ENCODE measurements at places on chromosomes 2 and 18.

GRCh38 chr2:208245746-208246145, 9.1 kb downstream of the IDH1 start:
- H3K4me3 ChIP-seq = no peak overlapping the region
- no peak for DNase-seq
- H3K36me3 ChIP-seq = peaks cover 93% of the 10 kb centered on the region
- H3K27ac ChIP-seq = no peak overlapping the region

DNA sequence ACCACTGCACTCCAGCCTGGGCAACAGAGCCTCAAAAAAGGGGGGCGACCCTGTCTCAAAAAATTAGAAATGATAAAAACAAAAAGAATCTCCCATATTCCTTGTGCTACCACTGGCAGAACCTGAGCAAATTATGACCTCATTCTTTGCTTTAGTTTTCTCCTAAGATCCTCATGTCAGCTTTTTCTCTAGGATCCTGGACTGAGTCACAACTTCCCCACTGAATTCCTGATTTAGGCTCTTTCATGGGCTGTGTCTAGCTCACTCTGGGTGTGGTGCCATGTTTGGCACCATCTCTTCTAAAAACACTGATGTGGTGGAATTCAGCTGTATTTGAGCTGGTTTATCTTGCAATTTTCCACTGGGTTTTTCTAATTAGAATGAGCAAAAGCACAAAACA, 37.1 kb downstream of the EXOC6B start:
- DNase-seq = no peak
- no peaks in the 10 kb centered on the region for H3K4me1 ChIP-seq
- H3K27me3 ChIP-seq = no peaks in the 10 kb centered on the region
- no peak overlapping the region for H3K27ac ChIP-seq

DNA sequence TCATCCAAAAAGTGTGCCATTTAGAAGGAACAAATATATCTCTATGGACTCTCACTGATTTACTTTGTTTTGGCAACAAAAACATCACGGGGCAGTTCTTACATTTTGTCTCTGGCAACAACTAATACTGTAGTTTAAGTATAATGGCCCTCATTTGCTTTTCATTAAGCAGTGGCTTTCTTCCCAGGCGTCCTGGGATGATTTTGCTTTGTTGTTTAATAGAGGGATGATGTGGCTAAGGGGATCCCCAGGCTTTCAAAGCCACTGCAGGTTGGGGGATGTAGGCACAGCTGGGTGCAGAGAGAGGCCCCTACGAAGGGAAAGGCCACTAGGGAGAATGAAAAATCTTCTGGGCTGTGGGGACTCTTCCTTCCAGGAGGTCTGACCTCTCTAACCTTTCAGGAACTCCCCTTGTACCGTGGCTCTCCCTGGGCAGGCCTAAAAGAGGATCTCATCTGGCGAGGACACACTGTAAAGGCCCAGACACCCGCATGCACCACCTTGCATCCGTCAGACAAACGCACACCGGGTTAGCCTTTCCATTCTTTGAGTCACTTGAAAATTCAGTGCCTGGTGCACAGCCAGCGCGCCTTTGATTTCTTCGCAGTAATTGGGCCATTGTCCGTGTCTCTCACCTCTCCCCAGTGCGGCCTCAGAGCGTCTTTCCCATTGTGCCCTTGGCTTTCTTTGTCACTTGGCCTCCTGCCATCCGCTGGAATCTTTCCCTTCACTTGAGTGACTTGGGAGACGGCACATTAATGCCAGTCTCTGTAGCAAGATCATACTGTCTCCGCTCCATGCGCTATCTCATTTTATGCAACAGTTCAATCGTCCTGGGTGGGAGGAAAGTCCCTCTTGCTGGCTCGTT, 40.3 kb upstream of the AFF3 start:
- H3K27ac ChIP-seq = no peak overlapping the region
- H3K4me3 ChIP-seq = peak overlapping the region; percentile 22
- peaks cover 83% of the 10 kb centered on the region for H3K27me3 ChIP-seq
- peak; percentile 16 for DNase-seq

DNA sequence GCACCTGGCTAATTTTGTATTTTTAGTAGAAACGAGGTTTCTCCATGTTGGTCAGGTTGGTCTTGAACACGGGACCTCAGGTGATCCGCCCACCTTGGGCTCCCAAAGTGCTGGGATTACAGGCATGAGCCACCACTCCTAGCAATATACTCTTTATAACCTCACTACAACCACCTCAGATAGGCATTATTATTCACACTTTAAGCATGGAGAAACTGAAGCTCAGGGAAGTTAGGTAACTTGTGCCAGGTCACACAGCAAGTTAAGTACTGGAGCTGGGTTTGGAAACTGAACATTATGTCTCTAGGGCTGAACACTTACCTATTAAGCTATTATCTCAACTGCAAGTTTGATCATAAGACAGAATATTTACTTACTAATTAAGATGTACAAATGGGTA, 42.6 kb upstream of the ACTR2 start:
- H3K36me3 ChIP-seq = no peaks in the 10 kb centered on the region
- H3K4me3 ChIP-seq = no peak overlapping the region
- H3K27me3 ChIP-seq = peaks cover 12% of the 10 kb centered on the region
- DNase-seq = no peak
- H3K27ac ChIP-seq = no peak overlapping the region
- H3K4me1 ChIP-seq = peaks cover 6% of the 10 kb centered on the region

GRCh38 chr2:160612266-160612856, 118.8 kb upstream of the RBMS1 start:
- peaks cover 17% of the 10 kb centered on the region for H3K4me1 ChIP-seq
- no peak for DNase-seq
- H3K27me3 ChIP-seq = no peaks in the 10 kb centered on the region
- H3K36me3 ChIP-seq = no peaks in the 10 kb centered on the region
- no peak overlapping the region for H3K4me3 ChIP-seq
- no peak overlapping the region for H3K27ac ChIP-seq

GRCh38 chr2:68236876-68237275, 15.5 kb downstream of the PPP3R1 start:
- no peak overlapping the region for H3K4me3 ChIP-seq
- no peak for DNase-seq
- no peak overlapping the region for H3K27ac ChIP-seq
- no peaks in the 10 kb centered on the region for H3K36me3 ChIP-seq

DNA sequence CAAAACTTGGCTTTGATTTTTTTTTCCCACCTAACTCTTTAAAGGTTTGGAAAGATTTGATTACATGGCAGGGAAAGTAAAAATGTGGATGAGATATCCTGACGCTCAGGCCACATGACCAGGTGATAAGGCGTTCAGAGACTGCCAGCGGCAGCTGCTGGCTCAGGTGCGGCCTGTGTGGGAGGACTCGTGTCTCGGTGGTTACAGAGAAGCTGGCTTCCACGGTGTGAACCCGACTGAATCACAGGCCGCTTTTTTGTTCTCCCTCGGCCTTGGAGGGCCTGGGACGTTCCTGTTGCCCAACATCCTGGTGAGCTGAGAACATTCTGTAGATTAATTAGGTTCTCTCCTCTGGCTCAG, 124.2 kb upstream of the ZNF516 start:
- no peaks in the 10 kb centered on the region for H3K36me3 ChIP-seq
- H3K27me3 ChIP-seq = peaks cover 39% of the 10 kb centered on the region
- peak overlapping the region; percentile 67 for H3K27ac ChIP-seq
- peak overlapping the region; percentile 66 for H3K4me3 ChIP-seq

- no peak for DNase-seq
- H3K4me3 ChIP-seq = no peak overlapping the region
- peaks cover 4% of the 10 kb centered on the region for H3K36me3 ChIP-seq
Measured at GRCh38 chr18:24185805-24186204, 46.9 kb downstream of the CABYR start.

- no peak overlapping the region for H3K27ac ChIP-seq
- no peaks in the 10 kb centered on the region for H3K27me3 ChIP-seq
- H3K4me1 ChIP-seq = peaks cover 7% of the 10 kb centered on the region
Measured at GRCh38 chr2:128346291-128347170, 27.9 kb upstream of the HS6ST1 start.

- H3K4me1 ChIP-seq = peaks cover 2% of the 10 kb centered on the region
- H3K27me3 ChIP-seq = no peaks in the 10 kb centered on the region
- no peak overlapping the region for H3K4me3 ChIP-seq
- no peak overlapping the region for H3K27ac ChIP-seq
- H3K36me3 ChIP-seq = peaks cover 16% of the 10 kb centered on the region
- DNase-seq = no peak
Measured at GRCh38 chr2:112301171-112301584, 25.8 kb downstream of the ZC3H6 start.

- H3K4me1 ChIP-seq = peaks cover 12% of the 10 kb centered on the region
- peaks cover 46% of the 10 kb centered on the region for H3K36me3 ChIP-seq
- H3K27ac ChIP-seq = peak overlapping the region; percentile 97
Measured at GRCh38 chr2:219230059-219230540, 494 bp downstream of the ANKZF1 start.

GRCh38 chr2:232523682-232524597, 2.0 kb upstream of the CHRND start:
- no peaks in the 10 kb centered on the region for H3K36me3 ChIP-seq
- H3K4me3 ChIP-seq = peak overlapping the region; percentile 52
- H3K27ac ChIP-seq = no peak overlapping the region
- H3K27me3 ChIP-seq = peaks cover 52% of the 10 kb centered on the region

DNA sequence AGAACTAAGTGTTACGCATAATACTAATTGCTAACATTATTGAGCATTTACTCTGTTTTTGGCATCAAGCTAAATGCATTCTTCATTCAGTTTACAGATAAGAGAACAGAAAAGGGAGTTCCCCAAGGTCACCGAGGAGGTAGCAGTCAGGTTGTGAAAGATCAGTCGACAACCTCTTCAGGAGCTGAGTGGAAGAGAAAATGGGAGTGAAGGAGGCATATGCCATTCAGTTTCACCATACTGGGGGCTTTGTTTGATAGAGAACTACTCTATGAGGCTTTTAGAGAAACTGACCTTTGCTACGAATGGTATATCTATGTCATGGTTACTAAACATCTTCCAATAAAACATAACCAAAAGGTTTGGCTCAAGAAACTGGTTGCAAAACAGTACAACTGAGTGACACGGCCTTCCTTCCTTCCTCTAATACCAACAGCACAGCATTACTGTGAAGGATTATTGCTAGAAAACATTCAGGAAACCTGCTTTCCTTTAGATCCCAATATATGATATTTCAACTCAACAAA, 112.1 kb downstream of the RBMS1 start:
- no peaks in the 10 kb centered on the region for H3K36me3 ChIP-seq
- peaks cover 75% of the 10 kb centered on the region for H3K4me1 ChIP-seq
- no peak for DNase-seq
- H3K27me3 ChIP-seq = no peaks in the 10 kb centered on the region
- H3K4me3 ChIP-seq = no peak overlapping the region

DNA sequence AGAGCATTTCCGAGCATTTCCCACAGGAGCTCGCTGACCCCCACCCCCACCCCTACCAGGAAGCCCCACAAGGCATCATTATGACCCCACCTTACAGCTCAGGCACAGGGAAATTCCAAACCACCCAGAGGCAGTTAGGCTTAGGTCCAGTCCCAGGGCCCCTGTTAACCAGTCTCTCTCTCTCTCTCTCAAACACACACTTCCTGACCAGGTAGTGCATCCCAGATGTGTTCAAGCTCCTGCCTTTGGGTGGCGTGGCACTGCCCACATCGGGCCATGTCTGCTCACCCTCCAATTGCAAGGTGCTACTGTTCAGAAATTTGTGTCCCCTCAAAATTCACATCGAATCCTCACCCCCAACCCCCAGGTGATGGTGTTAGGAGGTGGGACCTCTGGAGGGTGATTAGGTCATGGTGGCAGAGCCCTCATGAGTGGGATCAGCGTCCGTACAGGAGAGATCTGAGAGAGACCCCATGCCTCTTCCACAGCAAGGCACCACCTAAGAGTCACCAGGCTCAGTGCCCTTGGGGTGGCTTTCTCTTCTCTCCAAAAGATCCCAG, 8.8 kb downstream of the COPS9 start:
- no peak overlapping the region for H3K4me3 ChIP-seq
- no peaks in the 10 kb centered on the region for H3K27me3 ChIP-seq
- H3K36me3 ChIP-seq = peaks cover 46% of the 10 kb centered on the region
- no peak overlapping the region for H3K27ac ChIP-seq
- H3K4me1 ChIP-seq = no peaks in the 10 kb centered on the region

DNA sequence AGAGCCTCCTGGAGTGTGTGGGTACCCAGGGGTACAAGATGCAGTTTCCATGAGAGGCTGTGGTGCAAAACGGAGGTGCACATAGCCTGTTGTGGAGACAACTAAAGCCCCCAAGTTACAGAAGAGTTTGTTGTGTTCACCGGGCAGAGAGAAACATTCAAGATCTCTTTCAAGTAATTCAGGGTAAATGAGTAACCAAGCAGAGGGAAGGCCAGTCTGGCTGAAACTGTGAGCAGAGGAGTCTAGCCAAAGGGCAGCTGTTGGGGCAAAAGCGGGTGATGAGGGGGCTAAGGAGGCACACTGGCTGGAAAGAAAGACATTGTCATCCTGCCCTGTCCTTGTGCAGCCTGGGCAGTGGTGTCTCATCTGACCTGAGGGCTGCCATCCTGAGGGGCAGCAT, 52.0 kb downstream of the CXCR4 start:
- H3K4me1 ChIP-seq = peaks cover 6% of the 10 kb centered on the region
- no peak for DNase-seq
- H3K36me3 ChIP-seq = peaks cover 4% of the 10 kb centered on the region
- H3K27ac ChIP-seq = no peak overlapping the region
- H3K27me3 ChIP-seq = no peaks in the 10 kb centered on the region

DNA sequence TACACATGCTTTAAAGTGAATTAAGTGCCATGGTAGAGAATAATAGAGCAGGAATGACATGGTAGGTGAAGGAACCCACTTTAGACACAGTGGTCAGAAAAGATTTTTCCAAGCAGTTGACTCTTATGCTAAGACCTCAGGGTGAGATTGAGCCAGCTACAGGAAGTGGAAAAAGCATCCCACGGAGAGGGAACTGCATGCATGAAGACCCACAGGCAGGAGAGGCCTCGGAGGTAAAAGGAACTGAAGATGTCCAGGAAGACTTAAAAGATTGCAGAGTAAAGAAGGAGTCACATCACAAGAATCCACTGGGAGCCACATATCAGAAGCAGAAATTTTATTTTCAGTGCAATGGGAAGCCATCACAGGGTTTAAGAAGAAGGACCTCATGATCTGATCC, 499.2 kb upstream of the FAM98A start:
- no peaks in the 10 kb centered on the region for H3K36me3 ChIP-seq
- no peak overlapping the region for H3K27ac ChIP-seq
- H3K27me3 ChIP-seq = no peaks in the 10 kb centered on the region
- H3K4me1 ChIP-seq = peaks cover 8% of the 10 kb centered on the region

GRCh38 chr2:36384454-36384853, 28.9 kb downstream of the CRIM1 start:
- H3K27ac ChIP-seq = 0 out of 2 replicates have a peak overlapping the region, but pooled peaks have one; percentile 20
- no peaks in the 10 kb centered on the region for H3K27me3 ChIP-seq
- H3K4me3 ChIP-seq = no peak overlapping the region
- DNase-seq = no peak
- H3K4me1 ChIP-seq = peaks cover 88% of the 10 kb centered on the region

DNA sequence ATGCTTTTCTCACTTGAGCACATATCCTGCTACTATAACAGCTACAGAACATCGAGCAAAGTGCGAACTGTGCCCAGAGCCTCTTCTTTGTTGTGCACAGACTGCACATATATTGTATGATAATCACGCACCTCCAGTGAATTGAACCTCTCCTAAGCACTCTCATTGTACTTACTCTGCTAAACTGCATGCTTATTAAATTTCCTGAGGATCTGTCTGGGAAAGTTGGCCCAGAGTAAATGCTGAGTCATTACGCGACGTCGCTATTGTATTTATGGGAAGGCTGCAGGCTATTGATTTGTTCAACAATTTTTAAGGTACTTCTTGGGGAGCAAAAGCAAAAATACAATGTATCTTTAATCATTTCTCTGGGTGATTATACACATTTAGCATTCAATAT, 399.6 kb upstream of the DSEL start:
- no peak overlapping the region for H3K27ac ChIP-seq
- no peak overlapping the region for H3K4me3 ChIP-seq
- 0 out of 2 replicates have a peak, but pooled peaks cover 3% of the 10 kb centered on the region for H3K4me1 ChIP-seq
- no peaks in the 10 kb centered on the region for H3K36me3 ChIP-seq
- no peaks in the 10 kb centered on the region for H3K27me3 ChIP-seq
- no peak for DNase-seq

Measured in WTC11 (cell line).